Activated T-helper 17 cell treated with anti-CD3 and anti-CD28 coated beads, Interleukin-2, amount 50 U/mL, for 72 hours (primary cell): ENCODE measurements at places on chromosomes 3 and 15.

GRCh38 chr3:82824491-82824890 is 1063.0 kb upstream of the GBE1 start:
- no peak overlapping the region for H3K27ac ChIP-seq
- H3K27me3 ChIP-seq = no peaks in the 10 kb centered on the region
- no peak overlapping the region for H3K4me3 ChIP-seq

- no peaks in the 10 kb centered on the region for H3K4me1 ChIP-seq
- peaks cover 3% of the 10 kb centered on the region for H3K27me3 ChIP-seq
- no peak for ATAC-seq
- H3K27ac ChIP-seq = no peak overlapping the region
- H3K36me3 ChIP-seq = no peaks in the 10 kb centered on the region
- no peak overlapping the region for H3K4me3 ChIP-seq
Observed at GRCh38 chr3:182258538-182259177, 534.6 kb upstream of the ATP11B start.

- H3K4me3 ChIP-seq = no peak overlapping the region
- peaks cover 98% of the 10 kb centered on the region for H3K36me3 ChIP-seq
- no peak overlapping the region for H3K27ac ChIP-seq
- no peaks in the 10 kb centered on the region for H3K27me3 ChIP-seq
- no peak for ATAC-seq
Observed at GRCh38 chr15:70051948-70052633, 45.6 kb downstream of the TLE3 start.

DNA sequence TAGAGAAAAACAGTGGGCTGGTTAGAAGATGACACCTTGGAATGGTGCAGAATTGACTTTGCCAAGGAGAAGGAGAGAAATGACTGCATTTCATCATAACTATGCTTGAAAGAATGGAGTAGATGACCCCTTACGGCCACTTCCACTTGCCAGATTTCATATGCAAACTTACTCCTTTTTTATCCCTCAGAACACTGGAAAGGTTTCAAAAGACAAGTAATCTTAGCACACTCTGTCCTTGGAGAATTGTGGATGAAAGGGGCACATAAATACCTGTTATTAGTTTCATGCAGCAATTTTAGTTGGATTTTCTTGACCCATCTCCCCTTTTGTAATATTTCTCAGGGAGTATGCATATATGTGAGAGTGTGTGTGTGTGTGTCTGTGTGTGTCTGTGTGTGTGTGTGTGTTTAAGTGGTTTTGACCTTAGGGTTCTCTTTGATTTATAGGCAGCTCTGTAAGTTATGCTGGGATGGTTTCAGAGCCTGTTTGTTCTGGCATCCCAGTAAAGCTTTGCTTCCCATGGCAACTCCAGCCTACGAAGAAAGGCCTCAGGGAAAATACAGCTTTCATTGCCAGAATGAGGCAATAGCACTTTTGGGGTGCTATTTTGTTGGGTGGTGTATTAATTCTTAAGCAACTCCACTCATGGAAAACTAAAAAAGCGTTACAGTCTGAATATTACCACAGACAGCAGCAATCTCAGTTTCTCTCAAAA is 122.2 kb upstream of the TP63 start:
- ATAC-seq = no peak
- H3K4me3 ChIP-seq = no peak overlapping the region
- H3K4me1 ChIP-seq = no peaks in the 10 kb centered on the region
- no peak overlapping the region for H3K27ac ChIP-seq

DNA sequence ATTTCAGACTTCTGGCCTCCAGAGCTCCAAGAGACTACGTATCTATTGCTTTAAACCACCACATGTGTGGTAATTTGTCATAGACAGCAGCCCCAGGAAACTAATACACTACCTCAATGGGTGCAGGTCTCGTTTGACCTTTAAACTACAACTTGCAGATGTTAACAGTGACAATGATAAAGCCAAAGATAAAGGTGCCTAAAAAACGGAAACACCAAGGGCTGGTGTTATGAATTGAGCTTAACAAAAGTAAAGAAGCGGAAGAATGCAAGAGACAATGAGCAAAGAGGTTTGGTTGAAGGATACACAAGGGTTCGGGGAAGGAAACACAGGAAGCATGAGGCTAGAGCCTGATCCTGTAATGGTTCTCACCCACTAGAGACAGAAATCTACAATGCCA is 50.8 kb downstream of the RFTN1 start:
- H3K27me3 ChIP-seq = no peaks in the 10 kb centered on the region
- H3K4me1 ChIP-seq = peaks cover 25% of the 10 kb centered on the region
- H3K4me3 ChIP-seq = no peak overlapping the region
- ATAC-seq = peak; percentile 29
- peaks cover 70% of the 10 kb centered on the region for H3K36me3 ChIP-seq

GRCh38 chr15:62348623-62349022 is 183.5 kb upstream of the C2CD4B start:
- peaks cover 5% of the 10 kb centered on the region for H3K4me1 ChIP-seq
- no peak overlapping the region for H3K27ac ChIP-seq
- no peak overlapping the region for H3K4me3 ChIP-seq
- ATAC-seq = no peak
- H3K27me3 ChIP-seq = peaks cover 11% of the 10 kb centered on the region
- H3K36me3 ChIP-seq = no peaks in the 10 kb centered on the region

DNA sequence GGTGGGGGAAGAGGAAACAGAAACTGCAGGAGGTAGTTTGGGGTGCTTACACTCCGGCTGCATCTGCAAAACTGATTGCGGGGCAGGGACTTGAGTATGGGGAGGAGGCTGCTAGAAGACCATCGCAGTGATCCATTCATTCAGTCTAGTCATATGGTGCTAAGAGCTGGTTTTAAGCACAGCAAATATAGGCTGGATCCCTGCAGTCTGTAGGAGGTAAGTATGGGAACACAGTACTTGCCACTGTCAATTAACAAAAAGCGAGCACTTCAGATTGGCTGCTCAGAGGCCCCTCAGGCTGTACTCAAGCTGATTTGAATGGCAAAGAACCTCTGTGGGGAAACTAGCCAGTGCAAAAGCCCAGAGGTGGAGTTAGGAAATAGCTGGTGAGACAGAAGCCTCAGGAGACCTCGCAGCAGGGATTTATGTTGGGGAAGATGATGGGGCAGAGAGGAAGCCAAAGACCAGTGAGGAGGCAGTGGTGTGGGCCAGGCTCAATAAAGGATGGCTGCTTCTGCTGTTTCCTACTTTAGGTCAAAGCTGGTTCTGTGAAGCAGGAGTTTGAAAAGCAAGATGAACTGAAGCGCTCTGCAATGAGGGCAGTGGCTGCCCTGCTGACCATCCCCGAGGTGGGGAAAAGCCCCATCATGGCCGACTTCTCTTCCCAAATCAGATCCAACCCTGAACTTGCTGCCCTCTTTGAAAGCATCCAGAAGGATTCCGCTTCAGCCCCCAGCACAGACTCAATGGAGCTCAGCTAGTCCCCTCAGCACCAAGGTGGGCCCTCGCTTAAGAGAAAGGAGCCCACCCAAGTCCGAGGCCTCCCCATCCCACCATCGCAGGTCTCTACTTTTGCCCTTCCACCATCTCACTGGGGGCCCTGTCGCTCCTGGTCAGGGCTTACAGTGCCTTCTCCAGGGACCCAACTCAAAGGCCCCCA is 7.9 kb downstream of the RPL32 start:
- ATAC-seq = no peak
- peaks cover 18% of the 10 kb centered on the region for H3K4me1 ChIP-seq
- peak overlapping the region; percentile 25 for H3K27ac ChIP-seq
- no peak overlapping the region for H3K4me3 ChIP-seq
- H3K27me3 ChIP-seq = no peaks in the 10 kb centered on the region

- H3K4me3 ChIP-seq = no peak overlapping the region
- no peaks in the 10 kb centered on the region for H3K27me3 ChIP-seq
- no peaks in the 10 kb centered on the region for H3K36me3 ChIP-seq
- no peak overlapping the region for H3K27ac ChIP-seq
- no peaks in the 10 kb centered on the region for H3K4me1 ChIP-seq
Observed at GRCh38 chr3:117786349-117786748, 1076.8 kb downstream of the TUSC7 start.

GRCh38 chr3:184315543-184315867 is 1.1 kb downstream of the EIF4G1 start:
- H3K27me3 ChIP-seq = no peaks in the 10 kb centered on the region
- no peak for ATAC-seq
- peak overlapping the region; percentile 85 for H3K27ac ChIP-seq
- peaks cover 27% of the 10 kb centered on the region for H3K4me1 ChIP-seq
- peaks cover 57% of the 10 kb centered on the region for H3K36me3 ChIP-seq

- no peaks in the 10 kb centered on the region for H3K4me1 ChIP-seq
- H3K36me3 ChIP-seq = no peaks in the 10 kb centered on the region
- peaks cover 14% of the 10 kb centered on the region for H3K27me3 ChIP-seq
- no peak overlapping the region for H3K27ac ChIP-seq
- H3K4me3 ChIP-seq = peak overlapping the region; percentile 71
- peak; percentile 71 for ATAC-seq
Observed at GRCh38 chr15:41501191-41501917, 7.7 kb downstream of the ITPKA start.

GRCh38 chr3:64152086-64152485 is 73.2 kb downstream of the PRICKLE2 start:
- ATAC-seq = no peak
- no peaks in the 10 kb centered on the region for H3K4me1 ChIP-seq
- no peaks in the 10 kb centered on the region for H3K36me3 ChIP-seq

DNA sequence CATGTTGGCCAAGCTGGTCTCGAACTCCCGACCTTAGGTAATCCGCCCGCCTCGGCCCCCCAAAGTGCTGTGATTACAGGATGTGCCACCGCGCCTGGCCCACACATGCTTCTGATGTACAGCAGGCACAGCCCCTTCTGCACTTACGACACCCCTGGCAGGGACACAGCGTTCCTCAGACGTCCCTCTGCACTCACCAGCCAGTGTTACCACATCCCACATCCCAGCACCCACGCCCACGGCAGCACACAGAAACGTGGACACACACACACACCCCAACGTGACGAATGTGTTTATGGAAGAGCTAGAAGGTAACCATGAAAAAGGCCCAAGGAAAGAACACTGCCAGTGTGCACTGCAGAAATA is 576 bp upstream of the RPAP1 start:
- ATAC-seq = no peak
- no peaks in the 10 kb centered on the region for H3K27me3 ChIP-seq
- H3K36me3 ChIP-seq = no peaks in the 10 kb centered on the region
- H3K4me3 ChIP-seq = peak overlapping the region; percentile 97
- peaks cover 7% of the 10 kb centered on the region for H3K4me1 ChIP-seq

- H3K36me3 ChIP-seq = no peaks in the 10 kb centered on the region
- no peaks in the 10 kb centered on the region for H3K4me1 ChIP-seq
- no peak for ATAC-seq
- H3K4me3 ChIP-seq = no peak overlapping the region
- peaks cover 9% of the 10 kb centered on the region for H3K27me3 ChIP-seq
Observed at GRCh38 chr15:38849046-38849445, 284.4 kb upstream of the RASGRP1 start.

- H3K36me3 ChIP-seq = peaks cover 38% of the 10 kb centered on the region
- ATAC-seq = no peak
- peak overlapping the region; percentile 97 for H3K4me3 ChIP-seq
- H3K27ac ChIP-seq = peak overlapping the region; percentile 93
Observed at GRCh38 chr15:74872702-74873035, 496 bp downstream of the SCAMP2 start.

GRCh38 chr3:117545484-117545883 is 835.9 kb downstream of the TUSC7 start:
- no peaks in the 10 kb centered on the region for H3K36me3 ChIP-seq
- H3K27me3 ChIP-seq = no peaks in the 10 kb centered on the region
- ATAC-seq = no peak
- no peak overlapping the region for H3K27ac ChIP-seq
- H3K4me1 ChIP-seq = no peaks in the 10 kb centered on the region
- no peak overlapping the region for H3K4me3 ChIP-seq

DNA sequence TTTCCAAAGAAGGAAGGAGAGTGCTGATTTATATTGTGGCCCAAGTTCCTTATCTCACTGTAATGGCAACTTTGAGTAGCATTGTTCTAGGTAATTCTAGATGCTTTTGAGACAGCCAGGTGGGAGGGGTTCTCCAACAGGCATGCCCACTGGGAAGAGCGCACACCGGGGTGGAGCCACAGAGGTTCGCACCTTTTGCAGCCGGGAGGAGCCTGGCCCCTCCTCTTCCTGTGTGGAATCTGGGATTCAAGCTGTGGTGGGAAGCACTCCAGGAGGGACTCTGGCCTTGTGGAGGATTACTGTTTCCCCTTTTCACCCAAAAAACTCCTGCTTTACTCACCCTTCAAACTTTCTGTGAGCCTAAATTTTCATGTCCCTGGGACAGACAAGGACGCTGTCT is 53.1 kb downstream of the CFAP20DC start:
- no peak for ATAC-seq
- H3K27me3 ChIP-seq = peaks cover 5% of the 10 kb centered on the region
- no peaks in the 10 kb centered on the region for H3K36me3 ChIP-seq
- H3K27ac ChIP-seq = no peak overlapping the region
- H3K4me3 ChIP-seq = no peak overlapping the region

- no peaks in the 10 kb centered on the region for H3K4me1 ChIP-seq
- H3K36me3 ChIP-seq = no peaks in the 10 kb centered on the region
Observed at GRCh38 chr15:78623786-78624497, 3.1 kb upstream of the CHRNA3 start.

- no peaks in the 10 kb centered on the region for H3K27me3 ChIP-seq
- H3K4me3 ChIP-seq = peak overlapping the region; percentile 40
- peaks cover 30% of the 10 kb centered on the region for H3K4me1 ChIP-seq
- H3K36me3 ChIP-seq = peaks cover 6% of the 10 kb centered on the region
- H3K27ac ChIP-seq = peak overlapping the region; percentile 78
- ATAC-seq = peak; percentile 92
Observed at GRCh38 chr3:187777331-187777941, 32.2 kb upstream of the BCL6 start.

DNA sequence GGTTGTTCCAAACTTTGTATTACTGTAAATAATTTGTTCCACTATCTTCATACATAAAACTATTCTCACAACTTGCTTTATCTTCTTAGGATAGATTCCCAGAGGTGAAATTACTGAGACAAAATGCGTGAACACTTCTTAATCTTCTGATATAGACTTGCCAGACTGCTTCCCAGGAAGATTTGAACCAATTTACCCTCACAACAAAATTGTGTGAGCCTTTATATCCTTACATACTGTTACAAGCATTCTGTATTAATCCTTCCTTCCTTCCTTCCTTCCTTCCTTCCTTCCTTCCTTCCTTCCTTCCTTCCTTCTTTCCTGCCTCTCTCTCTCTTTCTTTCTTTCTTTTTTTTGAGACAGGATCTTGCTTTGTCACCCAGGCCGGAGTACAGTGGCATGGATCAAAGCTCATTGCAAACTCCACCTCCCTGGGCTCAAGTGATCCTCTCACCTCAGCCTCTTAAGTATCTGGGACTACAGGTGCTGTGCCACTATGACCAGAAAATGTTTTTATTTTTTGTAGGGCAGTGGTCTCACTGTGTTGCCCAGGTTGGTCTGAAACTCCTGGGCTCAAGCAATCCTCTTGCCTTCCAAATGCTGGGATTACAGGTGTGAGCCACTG is 57.1 kb upstream of the SSR3 start:
- peaks cover 1% of the 10 kb centered on the region for H3K4me1 ChIP-seq
- no peak overlapping the region for H3K4me3 ChIP-seq
- H3K27ac ChIP-seq = peak overlapping the region; percentile 36
- H3K36me3 ChIP-seq = no peaks in the 10 kb centered on the region

DNA sequence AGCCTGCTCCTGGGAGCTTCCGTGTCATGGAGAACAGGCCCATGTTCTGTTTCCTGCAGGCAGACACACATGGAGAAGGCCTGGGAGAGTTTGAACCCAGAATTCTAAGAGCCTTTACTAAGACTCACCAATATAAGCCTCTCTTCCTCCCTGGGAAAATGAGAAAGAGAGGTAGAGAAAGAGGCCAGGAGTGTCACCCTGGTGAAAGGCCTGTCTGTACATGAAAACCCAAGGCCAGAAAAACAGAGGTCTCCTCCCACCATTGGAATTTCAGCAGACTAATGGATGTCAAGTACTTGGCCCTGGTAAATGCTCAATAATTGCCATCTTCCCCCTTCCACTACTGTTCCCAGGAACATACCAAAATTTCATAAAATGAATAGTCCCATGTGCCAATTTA is 117.6 kb downstream of the TOP2B start:
- no peak overlapping the region for H3K4me3 ChIP-seq
- H3K4me1 ChIP-seq = no peaks in the 10 kb centered on the region
- H3K36me3 ChIP-seq = no peaks in the 10 kb centered on the region
- H3K27me3 ChIP-seq = peaks cover 14% of the 10 kb centered on the region
- H3K27ac ChIP-seq = no peak overlapping the region
